T-helper 2 cell (primary cell): ENCODE measurements at places on chromosomes 16 and 17.

GRCh38 chr16:3983081-3983520 lies 102.6 kb upstream of the CREBBP start:
- DNase-seq = no peak

- no peak for DNase-seq
Measured at GRCh38 chr17:4475463-4475862, 23.2 kb upstream of the SPNS2 start.

- no peak for DNase-seq
Measured at GRCh38 chr17:12580640-12581039, 85.0 kb upstream of the MYOCD start.

DNA sequence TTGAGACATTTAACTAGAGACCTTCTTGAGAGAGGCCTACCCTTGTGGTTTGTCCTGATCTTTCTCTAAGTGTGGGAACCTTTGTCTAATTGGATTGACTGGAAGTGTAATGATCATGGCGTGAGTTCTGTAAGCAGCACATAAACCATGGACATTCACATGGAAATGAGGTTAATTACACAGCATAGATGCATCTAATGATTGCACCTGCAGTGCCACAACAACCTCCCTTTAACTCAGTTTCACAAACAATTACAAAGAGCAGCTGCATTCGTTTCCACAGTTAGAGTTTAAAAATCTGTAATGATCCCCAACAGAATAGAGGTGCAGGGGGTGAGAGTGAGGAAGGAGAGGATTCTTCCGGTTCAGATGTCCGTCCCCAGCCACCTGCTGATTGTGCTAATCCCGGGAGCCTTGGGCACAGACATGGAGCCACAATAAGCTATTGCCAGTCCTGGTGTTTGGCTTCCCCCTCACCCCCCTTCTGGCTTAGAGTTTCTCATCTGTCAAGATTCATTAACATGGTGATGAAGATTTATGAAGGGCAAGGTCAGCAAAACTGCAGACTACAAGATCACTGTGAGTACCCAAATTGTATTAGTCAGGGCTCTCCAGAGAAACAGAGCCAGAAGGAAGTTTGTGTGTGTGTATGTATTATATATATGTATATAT lies 659.2 kb upstream of the SOX9 start:
- DNase-seq = no peak

DNA sequence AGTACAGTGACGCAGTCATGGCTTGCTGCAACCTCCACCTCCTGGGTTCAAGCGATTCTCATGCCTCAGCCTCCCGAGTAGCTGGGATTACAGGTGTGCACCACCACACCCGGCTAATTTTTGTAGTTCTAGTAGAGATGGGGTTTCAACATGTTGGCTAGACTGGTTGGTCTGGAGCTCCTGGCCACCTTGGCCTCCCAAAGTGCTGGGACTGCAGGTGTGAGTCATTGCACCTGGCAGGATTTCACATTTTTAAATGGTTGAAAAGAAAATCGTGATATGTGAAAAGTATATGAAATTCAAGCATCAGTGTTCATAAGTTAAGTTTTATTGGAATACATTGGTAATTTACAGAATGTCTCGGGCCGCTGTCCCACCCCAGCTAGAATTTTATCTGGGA lies 2.6 kb downstream of the RMI2 start:
- no peak for DNase-seq

DNA sequence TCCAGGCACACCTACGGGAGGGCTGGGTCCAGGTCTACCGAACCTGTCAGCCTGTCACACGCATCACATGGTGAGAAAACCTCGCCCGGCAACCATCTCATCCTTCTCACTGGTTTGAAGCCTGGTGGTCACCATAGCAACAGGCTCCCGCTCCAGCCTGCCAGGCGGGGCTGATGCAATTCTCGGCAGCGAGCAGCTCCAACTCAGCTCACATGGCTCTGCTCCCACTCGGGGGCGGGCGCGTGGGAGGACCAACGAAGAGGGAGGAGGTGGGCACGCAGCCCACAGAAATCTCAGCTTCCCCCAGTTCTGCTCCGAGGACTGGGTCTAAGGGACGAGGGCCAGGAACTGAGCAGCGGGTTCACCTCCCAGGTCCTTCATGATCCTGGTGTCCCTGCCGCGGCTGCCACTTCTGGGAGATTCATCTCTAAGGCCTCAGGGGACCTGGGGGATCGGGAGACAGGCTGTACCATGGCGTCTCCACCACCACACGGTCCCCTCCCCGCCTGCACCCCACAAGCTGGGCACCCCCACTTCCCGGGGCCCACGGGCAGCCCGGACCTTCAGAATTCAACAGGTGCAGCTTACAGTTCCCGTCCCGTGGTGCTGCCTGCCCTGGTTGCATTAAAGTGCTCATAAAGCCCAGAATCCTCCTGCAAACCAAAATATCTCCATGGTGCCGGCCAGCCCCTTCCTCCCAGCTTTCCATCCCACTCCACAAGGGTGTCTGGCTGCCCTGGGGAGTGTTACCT lies 25.8 kb downstream of the ABR start:
- DNase-seq = no peak

DNA sequence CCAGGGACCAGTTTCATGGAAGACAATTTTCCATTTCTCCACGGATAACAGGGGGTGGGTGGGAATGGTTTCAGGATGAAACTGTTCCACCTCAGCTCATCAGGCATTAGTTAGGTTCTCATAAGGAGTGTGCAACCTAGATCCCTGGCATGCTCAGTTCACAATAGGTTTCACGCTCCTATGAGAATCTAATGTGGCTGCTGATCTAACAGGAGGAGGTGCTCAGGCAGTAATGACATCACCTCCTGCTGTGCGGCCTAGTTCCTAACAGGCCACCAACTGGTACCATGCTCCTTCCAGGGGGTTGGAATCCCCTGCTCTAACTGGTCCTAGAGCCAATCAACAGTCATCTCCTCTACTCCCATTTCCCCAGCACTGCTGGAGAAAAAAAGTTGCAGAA lies 19.9 kb downstream of the TEX14 start:
- DNase-seq = no peak

DNA sequence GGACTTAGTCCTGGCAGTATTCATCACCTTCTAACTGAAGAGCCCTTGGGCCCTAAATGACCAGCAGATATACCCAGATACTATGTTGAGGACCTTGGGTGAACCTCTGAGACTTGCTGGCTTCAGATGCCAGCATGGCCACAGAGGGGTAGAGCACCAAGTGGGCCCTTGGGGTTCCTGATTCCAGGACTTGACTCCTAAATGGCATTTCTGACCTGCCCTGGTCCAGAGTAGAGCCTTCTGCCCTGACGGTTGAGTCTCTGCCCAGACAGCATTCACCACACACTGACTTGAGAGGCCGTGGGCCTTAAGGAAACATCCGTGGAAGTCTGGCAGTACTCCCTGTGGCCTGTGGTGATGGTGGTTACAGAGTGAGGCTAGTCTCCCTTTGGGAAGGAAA lies 2.8 kb upstream of the APPBP2 start:
- no peak for DNase-seq

DNA sequence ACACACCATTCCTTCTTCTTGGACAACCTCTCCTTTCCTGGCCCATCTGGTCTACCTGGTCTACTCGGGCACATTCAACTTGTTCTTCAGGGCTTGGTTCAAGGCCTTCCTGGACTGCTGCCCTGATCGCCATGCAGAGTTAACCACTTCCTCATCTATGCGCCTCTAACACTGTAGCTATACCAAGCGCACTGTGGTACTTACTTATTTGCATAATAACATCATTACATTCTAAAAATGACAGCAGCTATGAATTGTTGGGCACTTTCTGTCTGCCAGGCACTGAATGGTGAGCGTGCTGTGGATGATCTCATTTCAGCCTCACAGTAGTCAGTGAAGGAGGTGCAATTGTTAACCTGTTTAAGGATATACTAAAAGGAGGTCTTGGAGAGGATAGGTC lies 66.9 kb upstream of the SDK2 start:
- no peak for DNase-seq

- no peak for DNase-seq
Measured at GRCh38 chr16:82735673-82736091, 108.9 kb downstream of the CDH13 start.

DNA sequence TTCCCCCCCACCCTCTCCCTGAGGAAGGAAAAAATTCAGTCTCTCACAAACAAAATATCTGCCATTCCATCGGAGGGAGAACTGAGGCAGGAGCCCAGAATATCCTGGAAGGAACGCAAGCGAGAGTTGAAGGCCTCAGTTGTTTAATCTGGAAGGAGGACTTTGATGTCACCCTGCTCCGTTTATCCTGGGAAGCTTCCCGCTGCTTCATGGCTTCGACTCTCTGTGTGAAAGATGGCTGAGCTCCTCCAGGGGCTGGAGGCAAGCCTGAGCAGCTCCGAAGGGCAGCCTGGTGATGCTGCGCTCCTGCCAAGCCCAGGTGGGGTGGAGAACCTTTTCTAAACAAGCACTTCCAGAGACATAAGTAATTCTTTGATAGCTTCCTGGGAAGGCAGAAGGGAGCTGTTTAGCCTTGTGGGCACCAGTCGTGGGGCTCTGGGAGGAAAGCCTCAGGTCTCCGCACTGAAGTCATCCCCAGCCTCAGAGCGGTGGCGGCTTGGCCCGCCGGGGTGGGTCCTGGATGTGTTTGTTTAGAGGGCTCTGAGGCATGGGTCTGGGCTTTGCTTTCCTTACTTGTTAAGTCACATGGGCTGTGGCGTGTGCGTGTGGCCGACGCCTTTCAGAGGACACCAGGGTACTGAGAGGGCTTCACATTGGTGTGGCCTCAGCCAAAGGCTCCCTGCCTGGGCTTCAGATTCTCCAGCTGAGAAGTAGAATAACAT lies 7.9 kb downstream of the NKD1 start:
- DNase-seq = no peak

DNA sequence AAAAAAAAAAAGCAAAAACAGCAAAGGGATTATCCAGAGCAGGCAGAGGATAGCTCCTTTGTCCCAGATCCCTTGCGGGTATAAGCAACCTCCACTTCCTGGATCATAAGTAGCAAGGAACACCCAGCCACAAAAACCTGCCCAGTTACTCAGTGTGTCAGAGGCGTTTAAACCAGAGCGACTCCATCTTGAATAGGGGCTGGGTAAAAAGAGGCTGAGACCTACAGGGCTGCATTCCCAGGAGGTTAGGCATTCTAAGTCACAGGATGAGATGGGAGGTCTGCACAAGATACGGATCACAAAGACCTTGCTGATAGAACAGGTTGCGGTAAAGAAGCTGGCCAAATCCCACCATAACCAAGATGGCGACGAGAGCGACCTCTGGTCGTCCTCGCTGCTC lies 33.4 kb upstream of the HELZ start:
- no peak for DNase-seq

GRCh38 chr17:46929413-46929812 lies 6.5 kb downstream of the GOSR2 start:
- no peak for DNase-seq
